SK-N-MC (cell line): ENCODE measurements at places on chromosomes 7 and 10.

- no peak for DNase-seq
Measured at GRCh38 chr10:75402486-75403143, 1.1 kb upstream of the ZNF503 start.

DNA sequence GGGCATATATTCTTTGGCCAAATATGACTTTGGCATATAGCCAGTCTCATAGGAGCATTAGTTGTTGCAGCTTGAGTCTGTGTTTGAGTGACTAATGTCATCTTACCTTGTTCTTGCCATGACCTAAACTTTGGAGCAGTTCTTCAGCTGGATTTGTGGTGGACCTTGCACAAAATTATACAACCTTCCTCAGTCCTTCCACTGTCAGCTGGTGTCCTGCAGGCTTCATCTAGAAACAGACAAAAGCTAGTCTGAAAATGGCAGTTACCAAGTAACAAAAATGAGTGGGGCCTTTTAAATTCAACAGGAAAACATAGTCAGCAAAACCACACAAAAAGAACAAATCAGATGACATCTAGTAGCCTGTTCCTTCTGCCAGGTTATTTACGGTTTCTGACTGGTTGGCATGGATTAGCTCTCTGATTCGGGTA, 59.5 kb upstream of the HECTD2 start:
- no peak for DNase-seq

- DNase-seq, result no peak
Measured at GRCh38 chr10:37854626-37855025, 2.8 kb downstream of the ZNF248 start.

DNA sequence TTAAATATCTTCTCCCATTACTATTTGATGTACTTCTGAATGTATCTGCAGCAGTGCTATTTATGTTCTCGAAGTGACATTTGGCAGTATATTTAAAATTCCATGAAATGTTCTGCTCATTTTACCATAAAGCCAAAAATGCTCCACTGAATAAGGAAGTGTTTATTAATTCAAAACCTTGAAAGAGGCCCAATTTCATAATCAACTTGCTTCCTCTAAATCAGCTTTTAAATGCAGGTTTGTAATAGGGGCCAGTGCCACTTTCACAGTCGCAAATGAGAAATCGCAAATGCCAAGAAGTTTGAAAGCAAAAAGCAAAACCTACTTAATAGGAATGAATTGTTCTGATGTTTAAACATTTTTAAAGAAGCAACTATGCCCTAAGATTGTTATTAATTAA, 11.4 kb downstream of the NHLRC2 start:
- no peak for DNase-seq

DNA sequence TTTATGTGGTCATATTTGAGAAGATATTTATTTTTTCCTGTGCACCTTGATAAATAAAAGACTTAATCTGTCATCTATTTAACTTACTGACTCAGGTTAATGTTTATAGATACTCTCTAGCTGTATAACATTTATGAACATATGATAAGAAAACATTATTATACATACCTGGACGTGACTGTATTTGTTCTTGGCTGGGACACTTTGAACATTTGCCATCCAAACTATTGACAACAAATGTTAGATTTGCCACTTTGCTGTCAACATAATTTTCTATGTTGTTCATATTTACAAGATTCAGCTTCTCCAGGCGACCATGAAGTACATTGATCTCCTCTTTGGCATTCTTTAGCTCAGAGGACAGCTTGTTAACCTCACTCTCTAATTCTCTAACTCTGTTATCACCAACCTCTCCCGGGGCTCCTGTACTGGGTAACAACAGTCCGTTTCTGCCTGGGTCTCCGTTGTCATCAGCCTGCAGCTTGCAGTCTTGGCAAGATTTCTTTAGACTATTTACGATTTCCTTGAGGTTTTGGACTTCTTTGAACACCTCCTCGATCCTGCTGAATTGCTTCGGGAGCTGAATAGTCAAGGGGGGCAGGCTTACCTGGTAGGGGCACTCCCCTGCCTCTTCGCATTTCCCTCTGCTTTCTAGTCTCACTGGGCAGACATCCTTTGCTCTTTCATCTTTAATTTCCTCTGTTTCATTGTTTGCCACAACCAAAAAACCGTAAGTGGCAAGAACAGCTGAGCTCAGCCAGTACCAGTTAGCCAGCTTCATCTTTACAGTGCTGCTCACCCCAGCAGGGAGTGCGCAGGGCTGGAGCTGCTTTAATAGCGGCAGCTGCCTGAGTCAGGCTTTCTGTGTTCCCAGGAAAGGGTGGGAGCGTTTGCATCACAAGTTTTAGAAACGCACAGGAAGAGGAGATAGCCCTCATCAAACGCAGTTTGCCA, at the start of gene FGL2:
TSS of gene FGL2 (minus strand) at position 807 of the 954 bp plus-strand sequence. CDS start at position 781, 26 bp downstream.
- no peak for DNase-seq

- DNase-seq, result no peak
Measured at GRCh38 chr10:64277536-64277935, 756.3 kb downstream of the REEP3 start.

DNA sequence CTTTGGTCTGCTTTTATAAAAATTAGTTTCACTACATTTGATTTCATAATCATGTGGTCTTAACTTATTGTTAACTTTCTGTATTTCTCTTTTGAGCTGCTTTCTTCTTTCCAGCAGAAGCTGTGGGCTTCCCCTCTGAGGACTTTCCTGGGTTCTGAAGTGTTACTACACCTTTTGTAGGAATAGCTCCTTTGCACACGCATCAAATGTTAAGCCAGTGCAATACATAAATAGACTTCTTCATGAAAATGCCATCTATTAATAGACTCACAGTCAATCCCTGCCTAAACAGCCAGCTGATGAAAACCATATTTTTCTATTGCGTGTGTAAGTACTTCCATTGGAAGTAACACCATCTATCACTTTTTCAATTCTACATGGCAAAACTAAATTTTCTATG, 1.5 kb downstream of the ABCB4 start:
- DNase-seq, result no peak
